ENCODE measurements at places on chromosomes 7 and 10.

DNA sequence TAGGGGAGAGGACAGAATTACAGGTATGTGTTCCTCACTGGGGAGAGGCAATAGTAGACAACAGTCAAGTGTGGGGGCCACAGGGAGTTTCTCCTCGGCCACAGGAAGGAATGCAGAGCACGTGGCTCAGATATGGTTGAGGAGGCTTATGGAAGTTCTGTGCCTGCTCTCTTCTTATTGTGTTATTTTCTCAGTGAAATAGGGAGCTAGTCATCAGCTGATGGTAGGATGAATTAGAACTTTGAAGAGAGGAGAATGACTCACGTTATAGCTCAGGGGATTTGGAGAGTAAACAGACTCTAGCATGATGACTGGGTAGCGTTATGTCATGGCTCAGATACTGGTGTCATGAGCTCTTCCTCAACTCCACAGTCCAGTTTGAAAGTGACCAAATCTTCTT lies 308.3 kb upstream of the IGFBP3 start:
- peak; percentile 62 for DNase-seq

DNA sequence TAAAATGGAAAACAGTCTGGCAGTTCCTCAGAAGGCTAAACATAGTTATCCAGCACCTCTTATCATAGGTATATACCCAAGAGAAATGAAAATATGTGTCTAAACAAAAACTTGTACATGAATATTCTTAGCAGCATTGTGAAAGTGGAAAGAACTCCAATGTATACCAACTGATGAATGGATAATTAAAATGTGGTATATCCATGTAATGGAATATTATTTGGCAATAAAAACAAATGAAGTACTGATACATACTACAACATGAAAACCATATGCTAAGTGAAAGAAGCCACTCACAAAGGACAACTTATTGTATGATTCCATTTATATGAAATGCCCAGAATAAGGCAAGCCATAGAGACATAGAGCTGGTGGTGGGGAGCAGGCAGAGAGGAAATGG lies 32.2 kb upstream of the NAMPT start:
- no peak for DNase-seq

DNA sequence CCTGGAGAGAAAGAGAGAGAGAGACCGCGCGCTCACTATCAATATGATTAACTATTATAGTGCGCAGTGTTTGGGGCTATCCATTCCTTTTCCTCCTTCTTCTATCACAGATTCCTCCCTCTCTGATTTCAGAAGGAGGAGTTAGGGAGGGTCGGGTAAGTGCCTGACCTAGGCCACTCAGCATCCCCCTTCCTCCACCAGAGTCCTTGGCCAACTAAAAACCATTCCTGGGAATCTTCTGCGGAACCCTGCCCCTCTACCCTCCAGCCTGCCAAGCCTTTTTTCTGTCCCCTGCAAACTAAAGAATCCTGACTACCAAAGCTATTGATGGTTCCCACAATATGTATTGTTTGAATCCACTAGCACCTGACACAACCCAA lies 256.2 kb upstream of the NFE2L3 start:
- DNase-seq, result no peak

GRCh38 chr7:149191851-149192250 lies 3.5 kb upstream of the ZNF282 start:
- no peak for DNase-seq
